ENCODE measurements at places on chromosomes 7 and 10. TPM values are rescaled to one million over a fixed set of nuclear protein-coding genes. Genes with fewer than 3 reads are reported as not detected.

DNAJC12 gene
- 1.0 TPM for total RNA-seq

ZNF789 gene
- 7.8 TPM for total RNA-seq

SLC13A1 gene
- total RNA-seq, result not detected

DNA sequence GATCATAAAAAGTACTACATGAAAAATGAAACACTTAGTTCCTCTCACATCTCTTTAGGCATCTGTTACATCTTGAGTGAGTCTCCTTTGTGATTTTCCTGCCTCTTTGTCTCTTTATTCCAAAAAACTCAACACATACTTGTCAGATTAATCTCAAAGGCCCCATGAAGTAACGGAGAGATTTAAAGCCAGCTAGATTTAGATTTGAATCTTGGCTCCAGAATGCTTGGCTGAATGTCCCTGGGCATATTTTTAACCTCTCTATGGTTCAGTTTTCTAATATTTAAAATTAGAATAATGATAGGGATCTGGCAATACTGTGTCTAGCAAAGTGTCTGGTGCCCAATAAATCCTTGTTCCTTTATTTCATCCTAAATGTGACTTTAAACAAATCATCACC, 140.0 kb downstream of the DGKB start:
- DNase-seq, result no peak

DNA sequence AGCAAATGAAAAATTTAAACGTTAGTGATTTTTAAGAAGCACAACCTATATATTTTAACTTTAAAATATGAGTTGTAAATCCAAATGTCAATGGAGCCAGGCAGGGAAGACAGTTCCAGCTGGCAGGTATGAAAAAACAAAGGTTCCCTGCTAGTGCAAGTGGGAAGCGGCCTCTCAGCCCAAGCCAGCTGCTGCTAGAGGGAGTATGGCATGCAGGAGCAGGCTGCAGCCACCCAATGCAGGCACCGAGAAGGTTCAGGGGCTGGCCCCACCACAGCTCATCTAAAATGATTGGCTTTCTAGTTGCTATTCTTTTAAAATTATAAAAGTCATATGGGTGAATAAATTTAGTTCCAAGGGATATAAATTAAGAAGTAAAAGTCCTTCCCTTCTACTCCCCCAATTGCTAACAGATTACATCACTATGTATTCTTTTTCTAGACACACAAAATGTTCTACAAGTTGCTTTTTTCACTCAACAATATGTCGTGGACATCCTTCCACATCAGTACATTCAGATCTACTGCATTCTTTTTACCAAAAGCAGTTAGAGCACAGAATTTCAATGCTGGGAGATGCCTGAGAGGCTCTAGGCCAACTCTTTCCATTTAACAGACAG, 69.3 kb downstream of the SGMS1 start:
- no peak for DNase-seq

DNA sequence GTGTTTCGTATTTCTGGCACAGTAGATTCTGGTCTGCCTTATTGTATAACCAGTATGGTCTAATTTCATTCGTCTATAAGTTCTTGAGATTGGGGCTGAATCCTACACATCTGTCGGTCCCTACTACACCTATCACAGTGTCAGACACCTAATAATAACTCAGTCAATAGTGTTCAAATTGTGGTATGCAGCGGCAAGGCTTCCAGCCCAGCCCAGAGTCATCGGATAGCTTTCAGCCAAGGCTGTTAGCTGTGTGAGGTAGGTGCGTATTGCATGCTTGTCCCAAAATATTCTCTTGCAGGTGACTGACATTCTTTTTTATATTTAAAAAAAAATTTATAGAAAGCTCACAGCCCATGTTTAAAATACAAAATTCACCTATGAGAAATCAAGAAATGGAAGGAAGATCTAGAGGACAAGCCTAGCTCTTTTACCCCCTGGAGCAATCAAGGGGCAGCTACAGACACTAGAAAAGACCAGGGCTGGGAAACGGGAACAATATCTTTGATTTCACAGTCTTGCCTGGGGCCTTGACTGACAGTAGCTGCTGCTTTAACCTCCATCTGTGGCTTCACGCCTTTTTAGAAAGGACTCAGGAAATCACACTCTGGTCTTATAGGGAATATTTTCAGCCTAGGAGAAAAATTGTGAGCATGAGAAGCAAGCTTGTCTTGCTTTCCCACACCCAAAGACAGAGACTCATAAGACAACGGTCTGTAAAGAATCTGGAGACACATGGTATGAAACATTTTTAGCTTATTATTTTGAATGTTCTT, 9.5 kb upstream of the ASB4 start:
- no peak for DNase-seq

DNA sequence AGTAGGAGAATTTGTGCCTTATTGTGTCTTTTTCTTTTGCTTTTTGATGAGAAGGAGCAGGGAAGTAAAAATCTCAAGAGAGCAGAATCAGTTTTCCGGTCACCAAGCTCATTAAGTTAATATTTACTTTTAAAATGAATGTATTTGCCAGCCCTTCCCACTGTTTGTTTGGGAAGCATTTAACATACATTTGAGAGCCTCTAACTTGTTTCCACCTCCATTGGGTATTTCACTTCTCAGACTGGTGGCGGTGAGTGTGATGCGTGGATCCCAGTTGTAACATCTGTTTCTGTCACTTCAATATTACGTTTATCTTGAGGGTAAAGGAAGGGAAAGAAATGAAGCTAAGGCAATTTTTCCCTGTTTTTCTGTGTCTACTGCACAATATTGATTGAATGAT, 22.8 kb downstream of the CDK14 start:
- DNase-seq, result no peak

All from mesenteric fat pad (tissue), 1 donor.